A375 (cell line): ENCODE measurements at places on chromosomes 2 and 18. TPM values are rescaled to one million over a fixed set of nuclear protein-coding genes. Genes with fewer than 3 reads are reported as not detected.

Gene GRB14
- 0.45 and 0.53 TPM in 2 replicates for total RNA-seq

Gene SYT4
- total RNA-seq, result not detected in 2 replicates

Gene AKAIN1
- not detected in 2 replicates for total RNA-seq

Gene CLEC4F
- not detected in 2 replicates for total RNA-seq

Gene NAT8
- total RNA-seq, result not detected in 2 replicates

Gene AMER3
- total RNA-seq, result not detected in 2 replicates

Gene RASGRP3
- total RNA-seq, result 0.45 and 3.2 TPM in 2 replicates

Gene GNLY
- total RNA-seq, result not detected in 2 replicates

Gene ANKRD30BL
- not detected in 2 replicates for total RNA-seq

Gene FER1L5
- not detected in 2 replicates for total RNA-seq

Gene MOCOS
- total RNA-seq, result 54.0 and 55.7 TPM in 2 replicates

Gene LIMS2
- total RNA-seq, result 0.19 and 0.48 TPM in 2 replicates

Gene DSC3
- total RNA-seq, result 2.6 and 3.1 TPM in 2 replicates

Gene BMPR2
- total RNA-seq, result 3.7 and 4.7 TPM in 2 replicates

Gene DPP4
- total RNA-seq, result 0.05 TPM in 1 of 2 replicates, not detected in the other
